Activated T-helper 2 cell treated with anti-CD3 and anti-CD28 coated beads, Interferon-gamma antibody, Interleukin-2, Interleukin-4, amounts not matched to agents 10 μg/mL and 5 μg/mL and 100 μg/mL, durations not matched to agents 14 hours and 24 hours and 36 hours (primary cell): ENCODE measurements at places on chromosomes 4 and X. TPM values are rescaled to one million over a fixed set of nuclear protein-coding genes. Genes with fewer than 3 reads are reported as not detected.

DNA sequence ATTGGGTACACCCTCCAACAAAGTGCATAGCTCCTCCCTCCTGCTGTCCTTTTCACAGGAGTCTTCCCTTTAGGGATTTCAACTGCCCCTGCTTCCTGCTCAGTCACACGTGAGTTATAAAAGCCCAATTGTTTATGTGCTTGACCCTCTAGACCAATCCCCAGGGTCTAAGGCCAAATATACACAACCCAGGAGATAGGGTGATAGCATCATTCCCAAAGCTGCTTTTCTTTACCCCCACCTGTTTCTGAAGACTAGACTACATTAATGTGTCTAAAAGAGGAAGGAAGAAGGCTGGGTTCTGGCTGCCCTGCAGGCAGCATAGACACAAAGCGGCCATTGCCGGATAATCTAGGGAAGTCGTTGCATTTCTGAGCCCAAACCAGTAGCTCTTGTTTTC lies 526.7 kb upstream of the FRG1 start:
- H3K36me3 ChIP-seq, result no peaks in the 10 kb centered on the region
- no peak overlapping the region for H3K27ac ChIP-seq
- H3K27me3 ChIP-seq, result no peaks in the 10 kb centered on the region
- H3K4me1 ChIP-seq, result no peaks in the 10 kb centered on the region
- no peak for DNase-seq

GRCh38 chr4:124253080-124253479 lies 459.5 kb downstream of the ANKRD50 start:
- H3K36me3 ChIP-seq, result no peaks in the 10 kb centered on the region
- H3K27me3 ChIP-seq, result no peaks in the 10 kb centered on the region
- no peaks in the 10 kb centered on the region for H3K4me1 ChIP-seq
- H3K27ac ChIP-seq, result no peak overlapping the region
- DNase-seq, result no peak

DNA sequence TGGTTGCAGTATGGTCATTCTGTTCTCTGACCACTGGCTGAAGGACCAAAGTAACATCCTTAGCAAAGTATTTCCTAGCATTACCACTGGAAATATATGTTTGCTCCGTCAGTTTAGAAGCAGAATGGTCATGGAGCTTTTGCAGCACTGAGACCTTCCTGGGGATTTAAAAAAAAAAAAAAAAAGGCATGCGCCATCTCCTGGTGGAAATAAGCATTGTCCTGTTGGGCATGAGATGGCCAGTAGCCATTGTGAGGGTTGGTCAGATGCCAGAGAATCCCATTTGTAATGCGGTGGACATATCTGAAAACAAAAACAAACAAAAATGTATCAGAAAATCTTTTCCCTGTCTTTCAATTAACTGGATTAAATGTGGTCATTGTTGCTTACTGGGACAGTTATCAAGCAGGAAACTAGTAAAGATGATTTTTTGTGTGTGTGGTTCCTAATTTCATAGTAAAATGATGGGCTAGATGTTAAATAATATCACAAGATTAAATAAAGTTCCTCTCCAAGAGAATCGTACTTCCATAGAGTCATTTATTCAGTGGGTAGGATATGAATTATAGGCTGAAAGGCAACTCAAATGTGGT lies 139.6 kb downstream of the SOWAHB start:
- H3K4me1 ChIP-seq, result peaks cover 3% of the 10 kb centered on the region
- H3K27me3 ChIP-seq, result peaks cover 21% of the 10 kb centered on the region
- H3K27ac ChIP-seq, result no peak overlapping the region

- H3K4me1 ChIP-seq, result no peaks in the 10 kb centered on the region
- DNase-seq, result no peak
- no peak overlapping the region for H3K27ac ChIP-seq
- H3K27me3 ChIP-seq, result no peaks in the 10 kb centered on the region
- no peaks in the 10 kb centered on the region for H3K36me3 ChIP-seq
Measured at GRCh38 chrX:141469469-141469868, 115.1 kb downstream of the SPANXA1 start.

DNA sequence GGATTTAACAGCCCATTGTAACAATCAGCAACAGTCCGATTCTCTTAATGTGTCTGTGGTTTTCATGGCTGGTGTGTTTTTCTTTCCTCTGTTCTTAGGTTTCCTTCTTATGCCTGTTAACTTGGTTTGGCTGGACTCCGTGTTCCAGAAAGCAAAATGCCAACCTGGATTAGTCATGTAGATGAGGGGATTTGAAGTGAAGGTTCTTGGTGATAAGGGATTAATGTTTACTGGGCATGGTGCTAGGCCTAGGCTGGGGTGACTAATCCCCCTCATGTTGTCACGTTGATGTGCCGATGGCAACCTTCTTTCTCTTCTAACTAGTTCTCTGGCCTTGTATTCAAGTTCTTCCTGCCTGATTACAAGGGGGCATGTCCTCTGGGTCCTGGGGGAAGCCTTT lies 85.9 kb downstream of the REPS2 start:
- peaks cover 6% of the 10 kb centered on the region for H3K4me1 ChIP-seq
- no peak overlapping the region for H3K27ac ChIP-seq
- no peak overlapping the region for H3K4me3 ChIP-seq
- H3K27me3 ChIP-seq, result peaks cover 6% of the 10 kb centered on the region

- no peaks in the 10 kb centered on the region for H3K4me1 ChIP-seq
- H3K27ac ChIP-seq, result no peak overlapping the region
- no peak overlapping the region for H3K4me3 ChIP-seq
- DNase-seq, result no peak
- H3K27me3 ChIP-seq, result no peaks in the 10 kb centered on the region
- no peaks in the 10 kb centered on the region for H3K36me3 ChIP-seq
Measured at GRCh38 chr4:83866834-83867621, 331.1 kb downstream of the GPAT3 start.

DNA sequence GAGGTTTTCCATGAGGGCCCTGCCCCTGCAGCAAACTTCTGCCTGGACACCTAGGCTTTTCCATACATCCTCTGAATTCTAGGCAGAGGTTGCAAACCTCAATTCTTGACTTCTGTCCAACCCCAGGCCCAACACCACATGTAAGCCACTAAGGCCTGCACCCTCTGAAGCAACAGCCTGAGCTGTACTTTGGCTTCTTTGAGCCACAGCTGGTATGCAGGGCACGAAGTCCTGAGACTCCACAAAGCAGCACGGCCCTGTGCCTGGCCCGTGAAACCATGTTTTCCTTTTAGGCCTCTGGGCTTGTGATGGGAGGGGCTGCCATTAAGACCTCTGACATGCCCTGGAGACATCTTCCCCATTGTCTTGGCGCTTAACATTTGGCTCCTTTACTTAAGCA lies 728.4 kb upstream of the FTHL17 start:
- no peak for DNase-seq
- H3K4me3 ChIP-seq, result no peak overlapping the region
- H3K36me3 ChIP-seq, result no peaks in the 10 kb centered on the region
- H3K27me3 ChIP-seq, result no peaks in the 10 kb centered on the region

DNA sequence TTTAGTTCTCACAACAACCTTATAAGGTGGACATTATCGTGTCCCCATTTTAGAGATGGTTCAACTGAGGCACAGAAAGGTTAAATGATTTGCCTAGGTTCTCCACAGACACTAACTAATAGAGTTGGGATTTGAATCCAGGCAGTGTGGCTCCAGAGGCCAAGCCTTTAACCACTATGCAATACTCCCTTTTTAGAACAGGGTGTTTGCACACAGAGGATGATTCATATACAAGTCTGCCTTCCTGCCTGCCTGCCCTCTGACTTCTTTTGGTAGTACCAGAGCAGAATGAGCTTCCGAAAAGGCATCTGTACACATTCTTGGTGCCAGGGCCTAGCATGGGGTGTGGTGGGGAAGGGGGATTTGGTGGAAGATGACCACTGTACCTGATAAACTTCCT lies 150.8 kb upstream of the ARHGEF9 start:
- H3K4me3 ChIP-seq, result no peak overlapping the region
- DNase-seq, result no peak
- no peaks in the 10 kb centered on the region for H3K36me3 ChIP-seq
- no peaks in the 10 kb centered on the region for H3K27me3 ChIP-seq

DNA sequence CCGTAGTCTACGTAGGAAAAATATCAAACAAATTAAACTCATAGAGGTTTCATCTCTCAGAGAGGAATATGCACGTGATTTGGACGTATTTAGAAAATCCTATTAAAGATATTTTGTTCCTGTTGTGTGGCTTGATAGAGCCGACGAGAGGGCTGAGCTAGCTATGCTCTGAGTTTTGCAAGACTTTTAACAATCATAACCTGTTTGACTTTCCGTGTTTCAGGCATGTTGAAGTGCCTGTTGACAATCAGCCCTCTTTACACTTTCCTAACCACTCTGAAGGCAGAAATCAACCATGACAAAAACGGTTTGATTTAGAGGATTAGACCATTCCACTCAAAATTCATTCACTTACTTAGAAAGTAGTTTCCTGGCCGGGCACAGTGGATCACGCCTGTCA lies 297.3 kb downstream of the ASMT start:
- DNase-seq, result no peak
- no peak overlapping the region for H3K27ac ChIP-seq
- no peaks in the 10 kb centered on the region for H3K27me3 ChIP-seq

DNA sequence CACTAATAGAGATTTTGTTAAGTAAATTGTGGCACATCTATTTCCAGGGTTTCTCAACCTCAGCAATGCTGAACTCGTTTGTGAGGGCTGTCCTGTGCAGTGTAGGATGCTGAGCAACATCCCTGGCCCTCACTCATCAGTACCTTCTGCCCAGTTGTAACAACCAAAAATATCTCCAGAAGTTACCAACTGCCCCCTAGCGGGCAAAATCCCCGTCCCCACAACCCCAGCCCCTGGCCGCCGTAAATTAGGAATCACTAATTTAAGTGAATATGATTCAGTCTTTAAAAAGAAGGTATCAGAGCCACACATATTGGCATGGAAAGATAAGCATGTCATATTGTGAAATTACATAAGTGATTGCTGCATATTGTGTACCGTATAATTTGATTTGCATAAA lies 123.4 kb downstream of the ASB9 start:
- no peak overlapping the region for H3K4me3 ChIP-seq
- no peak for DNase-seq

DNA sequence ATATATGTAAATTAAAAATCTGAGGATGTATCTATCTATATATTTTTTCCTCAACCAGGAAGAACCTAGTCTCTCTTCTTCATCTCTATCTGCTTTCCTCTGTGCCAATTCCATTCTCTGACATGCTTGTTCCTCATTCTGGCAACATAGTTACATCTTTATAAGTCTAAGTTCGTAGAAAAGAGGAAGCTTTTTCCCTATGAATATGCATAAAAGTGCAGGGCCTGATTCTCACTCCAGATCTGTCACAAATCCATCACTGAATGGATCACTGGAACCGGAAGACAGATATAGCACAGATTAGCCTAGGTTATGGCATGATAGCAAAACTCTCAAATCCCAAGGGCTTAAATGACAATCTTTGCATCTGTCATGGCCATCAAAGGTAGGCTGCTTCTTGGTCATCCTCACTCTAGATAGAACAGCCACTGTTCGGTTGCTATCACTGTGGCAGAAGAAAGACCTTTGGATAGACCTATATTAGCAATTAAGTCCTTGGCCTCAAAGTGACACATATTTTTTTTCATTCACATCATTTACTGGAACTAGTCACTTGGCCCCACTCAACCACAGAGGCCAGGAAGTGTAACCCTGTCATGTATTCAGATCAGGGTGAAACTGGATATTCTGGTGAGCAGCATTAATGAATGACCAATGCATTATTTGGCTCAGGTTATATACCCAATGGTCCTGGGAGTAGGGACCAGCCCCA lies 22.2 kb downstream of the DTHD1 start:
- H3K4me3 ChIP-seq, result no peak overlapping the region
- H3K4me1 ChIP-seq, result peaks cover 15% of the 10 kb centered on the region
- no peak for DNase-seq
- no peak overlapping the region for H3K27ac ChIP-seq

DNA sequence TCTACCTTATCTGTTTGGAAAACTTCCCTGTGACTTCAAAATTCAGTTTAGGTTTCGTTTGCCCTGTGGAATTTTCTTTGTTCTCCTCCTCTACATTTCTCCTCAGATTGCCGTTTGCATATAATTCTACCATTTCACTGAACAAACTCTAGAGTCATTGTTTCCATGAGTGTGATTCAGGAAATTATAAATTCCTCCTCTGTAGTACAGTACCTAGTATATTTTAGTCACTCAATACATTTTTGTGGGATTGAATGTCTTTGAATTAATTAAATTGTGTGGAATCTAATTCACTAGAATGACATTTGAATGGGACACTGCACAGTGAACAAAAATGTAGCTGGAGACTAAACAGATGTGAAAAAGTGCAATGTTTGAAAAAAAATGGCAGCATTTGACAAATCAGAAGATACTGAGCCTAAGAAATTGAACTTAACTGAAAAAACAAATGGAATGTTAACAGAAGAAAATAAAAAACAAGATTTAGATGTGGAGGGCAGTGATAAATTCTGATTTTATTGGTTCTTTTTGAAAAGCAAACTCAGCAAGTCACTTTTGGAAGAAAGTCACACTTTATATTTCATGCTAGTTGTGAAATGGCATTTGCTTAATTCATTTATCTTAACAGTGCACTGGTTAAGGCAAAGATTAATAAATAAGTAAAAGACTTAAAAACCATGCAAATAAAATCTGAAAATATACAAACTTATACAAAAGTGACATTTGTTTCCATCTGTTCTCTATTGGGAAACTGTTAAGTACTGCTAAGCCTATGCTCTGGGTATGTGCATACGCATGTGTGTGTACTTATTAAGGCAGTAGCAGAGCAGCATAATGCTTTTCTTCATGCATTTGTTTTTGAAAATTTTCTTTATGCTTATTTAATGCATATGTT lies 512.3 kb downstream of the FAT4 start:
- no peak overlapping the region for H3K4me3 ChIP-seq
- no peak for DNase-seq
- no peak overlapping the region for H3K27ac ChIP-seq
- H3K36me3 ChIP-seq, result no peaks in the 10 kb centered on the region

GRCh38 chr4:158775091-158775651 lies 6.3 kb downstream of the FNIP2 start:
- no peak overlapping the region for H3K27ac ChIP-seq
- peaks cover 57% of the 10 kb centered on the region for H3K4me1 ChIP-seq
- DNase-seq, result no peak
- H3K36me3 ChIP-seq, result peaks cover 11% of the 10 kb centered on the region
- H3K4me3 ChIP-seq, result no peak overlapping the region

SMIM10L2A gene
- 0.16 and 0.21 TPM in 2 replicates for total RNA-seq

CPLX1 gene
- total RNA-seq, result 0.64 and 0.74 TPM in 2 replicates

MEPE gene
- total RNA-seq, result not detected in 2 replicates

DSPP gene
- total RNA-seq, result not detected in 2 replicates

TLR10 gene
- not detected in 2 replicates for total RNA-seq

MGARP gene
- total RNA-seq, result not detected in 2 replicates

LIAS gene
- total RNA-seq, result 19.1 and 19.8 TPM in 2 replicates

ITM2A gene
- 138 and 142 TPM in 2 replicates for total RNA-seq

PASD1 gene
- not detected in 2 replicates for total RNA-seq

TRMT2B gene
- 21.5 and 24.4 TPM in 2 replicates for total RNA-seq

VSIG1 gene
- 0.34 TPM in 1 of 2 replicates, not detected in the other for total RNA-seq

TRIM61 gene
- total RNA-seq, result 2.7 and 3.2 TPM in 2 replicates

MUC7 gene
- not detected in 2 replicates for total RNA-seq
